ENCODE measurements at places on chromosomes 1 and 21.

- no peak for DNase-seq
Measured at GRCh38 chr1:215545096-215545495, 22.0 kb upstream of the KCTD3 start.

- DNase-seq = no peak
Measured at GRCh38 chr1:19619697-19620384, 24.3 kb upstream of the NBL1 start.

DNA sequence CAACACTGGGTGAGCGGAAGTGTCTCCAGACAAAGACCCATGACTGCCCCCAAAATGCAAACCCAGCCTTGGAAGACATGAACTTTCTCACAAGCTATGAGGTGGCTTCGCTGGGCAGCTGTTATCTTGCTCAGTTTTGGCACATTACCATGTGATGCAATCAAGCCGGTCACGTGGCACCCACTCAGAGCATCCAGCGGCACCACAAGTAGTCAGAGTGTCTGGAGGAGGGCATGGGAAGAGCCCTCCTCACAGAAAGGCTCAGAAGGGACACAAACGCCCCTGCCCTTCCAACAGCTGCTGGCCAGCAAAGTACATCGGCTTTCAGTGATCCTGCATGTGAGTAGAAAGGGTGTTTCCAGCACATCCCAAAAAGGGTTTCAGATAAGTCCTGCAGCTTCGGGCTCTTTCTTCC is 145.5 kb upstream of the IRF2BP2 start:
- no peak for DNase-seq

DNA sequence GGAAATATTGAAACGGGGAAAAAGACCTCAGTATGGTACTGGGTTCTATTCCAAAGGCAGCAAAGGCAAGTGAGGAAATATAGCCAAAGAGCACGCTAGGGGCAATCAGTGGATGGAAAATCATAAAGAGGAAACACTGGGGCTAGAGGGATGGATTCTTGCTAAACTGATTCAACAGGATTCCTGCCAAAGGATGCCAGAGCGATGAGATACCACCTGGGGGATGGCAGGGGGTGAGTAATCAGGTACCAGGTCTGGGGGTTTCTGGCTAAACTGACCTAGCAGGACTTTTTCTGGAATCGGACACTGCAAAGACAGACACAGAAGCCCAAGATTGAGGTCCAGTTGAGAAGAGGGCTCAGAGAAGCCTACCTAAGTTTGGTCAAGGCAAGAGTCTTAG is 6.7 kb downstream of the CHI3L2 start:
- no peak for DNase-seq

DNA sequence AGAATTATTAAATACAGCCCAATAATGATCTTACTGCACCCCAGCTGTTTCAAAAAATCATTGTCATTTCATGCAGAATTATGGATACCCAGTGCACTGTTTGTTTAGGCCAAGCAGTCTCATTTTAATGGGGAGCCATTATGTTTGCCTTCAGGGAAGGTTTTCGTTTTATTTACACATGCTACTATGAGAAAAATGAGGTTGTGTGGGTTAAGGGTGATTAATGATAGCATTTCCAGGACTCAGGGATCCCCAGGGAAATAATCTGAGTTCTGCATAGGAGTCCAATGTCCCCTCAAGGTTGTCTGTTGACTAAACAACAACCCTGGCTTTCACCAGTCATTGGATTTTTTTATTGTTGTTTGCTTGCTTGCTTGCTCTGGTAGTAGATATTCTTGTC is 71.0 kb upstream of the ZP4 start:
- DNase-seq = no peak

GRCh38 chr1:178093951-178094738 is at the start of gene RASAL2:
Gene RASAL2 (plus strand): TSS chr1:178094104. CDS start chr1:178094493, 389 bp downstream.
- no peak for DNase-seq

DNA sequence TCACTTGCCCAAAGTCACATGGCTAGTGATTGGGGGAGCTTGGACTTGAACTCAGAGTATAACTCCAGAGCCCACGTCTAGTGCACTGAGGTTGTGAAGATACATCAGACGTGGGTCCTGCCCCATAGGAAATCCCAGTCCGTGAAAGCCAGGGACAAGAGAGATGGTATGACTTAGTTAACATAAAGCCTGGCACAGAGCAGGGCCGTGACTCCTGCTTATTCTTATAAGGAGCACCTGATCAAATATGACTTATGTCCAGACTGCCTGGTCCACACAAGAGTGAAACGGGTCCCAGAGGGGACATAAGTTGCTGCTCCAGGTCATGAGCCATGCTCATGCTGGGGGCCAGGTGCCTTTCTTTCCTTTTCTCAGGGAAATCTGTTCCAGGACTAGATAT is 166.3 kb upstream of the USP24 start:
- no peak for DNase-seq

GRCh38 chr1:160724465-160725242 is 13.0 kb upstream of the CD48 start:
- DNase-seq = no peak

- no peak for DNase-seq
Measured at GRCh38 chr1:6852136-6852890, 67.1 kb downstream of the CAMTA1 start.

GRCh38 chr1:205528887-205529825 is 24.7 kb downstream of the CDK18 start:
- peak; percentile 85 for DNase-seq

DNA sequence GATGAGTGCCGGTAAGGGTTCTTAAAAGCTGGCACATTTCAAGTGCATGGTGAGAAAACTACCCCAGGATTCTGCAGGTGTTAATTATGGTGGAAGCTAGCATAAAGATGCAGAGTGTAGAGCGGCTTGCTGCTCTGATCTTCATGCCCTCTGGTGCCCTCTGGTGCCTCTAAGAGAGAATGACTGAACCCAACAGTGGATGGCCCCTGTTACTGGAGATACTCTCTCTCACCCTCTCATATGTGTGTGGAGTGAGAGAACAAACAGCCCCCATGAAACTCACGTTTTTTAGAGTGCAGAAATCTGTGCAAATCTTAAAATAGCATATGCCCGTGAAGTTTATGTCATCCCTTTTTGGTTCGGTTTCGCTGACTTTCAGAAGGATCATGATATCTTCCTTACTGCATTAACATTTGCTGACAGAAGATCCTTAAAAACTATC is 90.0 kb downstream of the GRIK1 start:
- DNase-seq = peak; percentile 38

DNA sequence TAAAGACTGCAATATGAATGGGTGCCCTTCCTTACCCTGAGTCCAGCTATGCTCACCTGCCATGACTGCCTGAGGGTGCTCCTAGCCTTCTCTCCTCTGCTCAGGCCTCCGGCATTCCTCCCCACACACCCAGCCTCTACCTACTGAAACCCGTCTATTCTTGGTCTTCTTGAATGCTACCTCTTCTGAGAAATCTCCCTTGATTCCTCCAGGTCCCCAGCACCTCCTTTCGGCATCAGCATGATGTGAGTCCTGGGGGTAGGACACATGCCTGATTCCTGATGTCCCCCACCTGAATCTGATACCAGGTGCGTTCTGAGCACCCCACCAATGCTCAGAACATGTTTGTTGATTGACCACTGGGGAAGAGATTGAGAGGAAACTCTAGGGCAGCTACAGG is 8.6 kb downstream of the LDLRAD1 start:
- no peak for DNase-seq

DNA sequence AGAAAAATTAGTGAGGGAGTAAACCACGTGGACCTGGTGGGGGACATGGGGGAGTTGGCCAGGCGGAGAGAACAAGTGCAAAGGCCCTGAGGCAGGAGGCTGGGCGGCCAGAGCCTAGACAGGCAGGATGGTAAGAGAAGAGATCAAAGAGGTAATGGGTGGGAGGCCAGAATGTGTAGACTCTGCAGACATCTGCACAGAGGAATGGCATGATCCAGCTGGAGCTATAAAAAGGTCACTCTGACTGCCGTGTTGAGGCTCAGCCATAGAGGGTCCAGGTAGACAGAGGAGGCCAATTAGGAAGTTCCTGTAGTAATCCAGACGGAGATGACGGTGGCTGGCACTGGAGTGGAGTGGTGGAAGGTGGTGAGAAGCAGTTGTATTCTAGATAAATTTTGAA is 3.6 kb downstream of the H6PD start:
- no peak for DNase-seq

DNA sequence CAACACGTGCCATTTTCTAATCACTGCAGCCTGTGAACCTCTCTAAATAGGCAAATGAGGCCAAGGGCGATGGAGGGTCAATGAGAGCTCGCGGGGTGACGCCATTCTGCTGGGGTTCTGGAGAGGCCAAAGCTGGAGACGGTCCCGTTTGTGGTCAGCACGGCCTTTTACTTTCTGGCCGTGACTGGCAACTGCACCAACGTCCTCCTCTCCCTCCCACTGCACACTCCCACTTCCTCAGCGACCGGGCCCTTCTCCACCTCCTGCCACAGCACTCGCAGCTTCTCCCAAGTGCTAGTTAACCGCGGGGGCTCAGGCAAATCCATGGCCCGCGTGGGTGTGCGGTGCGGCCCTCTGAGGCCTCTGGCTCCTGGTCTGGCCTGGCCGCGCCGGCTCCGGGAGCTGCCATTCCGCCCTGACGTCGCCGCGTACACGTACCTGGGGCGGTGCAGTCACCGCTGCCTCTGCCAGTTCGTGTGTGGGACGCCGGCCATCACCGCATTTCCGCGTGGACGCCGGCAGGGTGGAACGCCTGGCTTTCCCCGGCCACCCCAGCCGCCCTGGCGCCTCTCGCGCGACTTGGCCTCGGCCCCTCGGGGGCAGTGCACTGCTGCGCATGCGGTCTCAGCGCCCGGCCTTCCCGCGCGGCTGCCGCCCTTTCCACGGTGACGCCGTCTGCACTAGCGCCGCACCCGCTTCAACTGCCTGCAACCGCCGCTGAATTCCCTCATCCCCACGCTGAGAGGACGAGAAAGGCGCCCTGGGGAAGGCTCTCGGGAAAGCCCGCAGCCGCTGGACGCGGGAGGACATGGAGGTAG is 18.2 kb downstream of the OR2C3 start:
- no peak for DNase-seq

DNA sequence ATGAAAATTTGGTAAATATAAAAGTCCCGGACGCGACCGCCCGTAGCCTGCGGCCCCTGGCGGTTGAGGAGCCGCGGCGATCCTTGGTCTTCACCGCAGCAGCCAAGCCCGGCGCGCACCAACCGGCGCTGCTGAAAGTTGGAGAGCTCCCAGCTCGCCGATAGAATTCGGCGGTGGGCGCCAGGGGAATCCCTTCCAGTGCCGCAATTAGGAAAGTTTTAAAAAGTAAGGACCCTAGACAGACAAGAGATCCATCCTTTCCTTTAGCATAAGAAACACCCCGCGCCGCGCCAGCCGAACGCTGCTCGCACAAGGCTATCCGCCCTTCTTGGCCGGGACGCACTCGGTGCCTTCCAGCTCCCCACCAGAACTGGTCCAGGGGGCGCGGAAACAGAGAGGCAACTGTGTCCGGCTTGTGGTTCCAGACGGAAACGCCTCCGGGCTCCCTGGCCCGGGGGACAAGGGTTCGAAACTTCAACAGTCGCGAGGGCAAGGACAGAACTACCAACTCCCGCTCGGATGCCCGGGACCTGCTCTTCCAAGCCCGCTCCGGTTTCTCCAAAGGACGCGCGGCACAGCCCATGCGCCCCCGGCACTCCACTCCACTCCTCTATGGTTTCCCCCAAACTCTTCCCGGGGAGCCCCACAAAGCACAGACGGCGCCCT is 1.7 kb downstream of the FAM78B start:
- no peak for DNase-seq

GRCh38 chr1:29169976-29170375 is 11.7 kb downstream of the SRSF4 start:
- DNase-seq = no peak

DNA sequence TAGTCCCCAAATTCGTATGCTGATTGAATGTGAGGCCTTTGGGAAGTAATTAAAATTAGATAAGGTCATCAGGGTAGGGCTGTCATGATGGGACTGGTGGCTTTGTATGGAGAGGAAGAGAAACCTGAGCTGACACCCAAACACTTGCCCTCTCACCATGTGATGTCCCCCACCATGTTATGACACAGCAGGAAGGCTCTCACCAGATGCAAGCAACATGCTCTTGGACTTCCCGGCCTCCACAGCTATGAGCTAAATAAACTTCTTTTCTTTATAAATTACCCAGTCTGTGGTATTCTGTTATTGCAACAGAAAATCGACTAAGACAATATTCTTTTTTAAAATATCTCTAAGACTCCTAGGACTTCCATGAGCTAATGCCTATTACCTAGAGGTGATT is 43.6 kb upstream of the GUCA2B start:
- no peak for DNase-seq

DNA sequence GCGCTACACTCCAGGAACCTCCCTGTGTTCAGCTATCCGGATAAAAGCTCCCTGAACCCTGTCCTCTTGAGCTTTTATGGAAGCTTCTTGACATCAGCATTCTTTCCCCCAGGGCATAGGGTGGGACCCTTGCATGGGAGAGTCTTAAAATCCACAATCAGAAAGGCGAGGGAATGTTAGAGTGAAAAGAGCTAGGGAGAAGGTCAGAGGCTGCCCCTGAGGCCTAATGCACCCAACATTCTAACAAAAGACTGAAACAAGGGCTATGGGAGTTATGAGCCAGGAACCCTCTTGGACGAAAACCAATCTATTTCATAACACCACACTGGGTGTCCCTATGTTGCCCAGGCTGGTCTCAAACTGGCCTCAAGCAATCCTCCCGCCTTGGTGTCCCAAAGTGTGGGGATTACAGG is 36.7 kb downstream of the NEK2 start:
- no peak for DNase-seq

DNA sequence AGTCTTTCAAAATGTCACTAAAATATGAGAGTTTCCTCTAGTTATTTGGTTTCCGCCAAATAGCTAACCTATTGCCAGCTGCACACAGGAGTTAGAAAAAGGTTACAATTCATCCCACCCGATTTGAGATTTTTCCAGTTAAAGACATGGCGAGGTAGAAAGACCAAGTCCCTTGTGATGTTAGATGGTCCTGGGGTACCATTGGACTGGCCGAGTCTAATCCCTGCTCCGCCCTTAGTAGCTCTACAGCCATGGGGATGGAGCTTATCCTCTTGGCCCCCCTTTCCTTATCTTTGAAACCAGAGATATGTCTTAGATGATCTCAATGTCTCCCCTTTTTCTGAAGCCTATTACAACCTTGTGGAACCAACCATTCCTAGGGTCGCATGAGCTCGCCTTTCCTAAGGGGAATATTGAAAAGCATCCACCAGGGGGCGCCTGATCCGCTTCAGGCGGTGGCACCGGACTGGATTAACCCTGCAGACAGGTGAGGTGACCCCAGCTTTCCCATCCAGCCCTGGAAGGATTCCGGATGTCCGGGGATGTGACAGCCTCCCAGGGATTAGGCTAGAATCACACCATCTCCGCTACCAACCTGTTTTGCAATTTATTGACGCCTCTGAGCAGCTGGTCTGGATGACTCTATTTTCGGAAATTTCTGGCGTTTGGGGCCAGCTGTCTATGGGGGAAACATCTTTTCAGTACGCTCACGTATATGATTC is 68.3 kb upstream of the SIM2 start:
- DNase-seq = peak; percentile 63

- no peak for DNase-seq
Measured at GRCh38 chr1:8343464-8344001, 25.6 kb downstream of the SLC45A1 start.
